ENCODE measurements at places on chromosomes 16 and 17. TPM values are rescaled to one million over a fixed set of nuclear protein-coding genes. Genes with fewer than 3 reads are reported as not detected.

LYRM9 gene
- total RNA-seq = 1.6 TPM

KCNH4 gene
- 1.5 TPM for total RNA-seq

CNTD1 gene
- total RNA-seq = 0.13 TPM

MRPS34 gene
- 187 TPM for total RNA-seq

RASD1 gene
- 1.7 TPM for total RNA-seq

HES7 gene
- total RNA-seq = 4.0 TPM

All from Panc1 (cell line).